ENCODE measurements at places on chromosomes 16 and 17.

DNA sequence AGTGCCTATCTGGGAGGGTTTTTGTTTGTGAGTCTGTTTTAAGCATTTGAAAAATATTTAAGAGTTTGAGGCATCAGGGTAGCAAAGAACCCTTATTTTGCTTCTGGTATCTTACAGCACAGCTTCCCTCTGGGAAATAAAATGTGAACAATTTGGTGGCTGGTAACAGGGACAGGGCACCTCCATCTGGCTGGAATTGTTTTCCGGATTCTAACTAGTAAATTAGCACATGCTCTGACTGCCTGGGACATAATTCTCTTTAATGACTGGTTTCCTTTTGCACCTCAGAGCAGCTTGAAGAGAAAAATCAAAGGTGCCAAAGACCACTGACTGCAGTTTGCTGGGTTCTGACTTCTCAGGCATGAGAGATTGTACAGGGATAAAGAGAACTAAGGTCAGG is 469.1 kb downstream of the GRIN2A start:
- no peak for DNase-seq

- DNase-seq: no peak
Observed at GRCh38 chr16:59591480-59591879, 857.4 kb upstream of the GOT2 start.

GRCh38 chr17:12830777-12831247 is 41.5 kb downstream of the ARHGAP44 start:
- DNase-seq: no peak

GRCh38 chr17:44546671-44547606 is 10.3 kb upstream of the FZD2 start:
- no peak for DNase-seq

Measured in activated CD4-positive, alpha-beta memory T cell treated with anti-CD3 and anti-CD28 coated beads, Interleukin-2, amount 10 ng/mL, durations not matched to agents 7 days and 5 days (primary cell).